NCI-H526 treated with DMSO at 0.1 percent for 48 hours (cell line): ENCODE measurements at places on chromosomes 1 and 21.

DNA sequence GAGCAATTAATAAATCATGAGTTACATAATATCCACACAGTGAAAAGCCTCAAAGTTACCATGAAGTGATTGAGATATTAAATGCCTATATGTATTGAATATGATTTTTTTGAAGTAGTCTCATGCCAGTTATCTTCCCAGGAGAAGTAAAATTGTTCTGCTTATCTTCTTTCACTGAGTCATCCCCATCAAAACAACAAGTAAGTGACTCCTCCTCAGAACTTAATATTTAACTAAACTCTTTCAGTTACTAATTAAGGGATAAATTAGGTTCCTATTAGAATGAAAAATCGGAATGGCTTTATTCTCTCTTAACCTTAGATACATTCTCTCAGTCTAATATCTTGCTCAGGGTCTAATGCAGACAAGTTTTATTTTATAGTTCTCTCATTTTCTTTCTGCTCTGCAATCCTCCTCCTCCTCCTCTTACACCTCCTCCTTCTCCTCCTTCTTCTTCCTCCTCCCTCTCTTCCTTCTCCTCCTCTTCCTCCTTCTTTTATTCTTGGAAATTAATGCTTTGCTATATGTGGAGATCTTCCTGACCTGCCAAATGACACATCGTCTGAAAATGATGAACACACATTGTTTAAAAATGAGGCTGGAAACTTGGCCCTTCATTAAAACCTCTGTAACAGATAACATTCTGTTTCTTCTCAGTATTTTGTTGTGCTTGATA lies 110.9 kb downstream of the RUNX1 start:
- DNase-seq, result no peak

GRCh38 chr1:22285549-22286396 lies 142.9 kb upstream of the WNT4 start:
- no peak for DNase-seq

DNA sequence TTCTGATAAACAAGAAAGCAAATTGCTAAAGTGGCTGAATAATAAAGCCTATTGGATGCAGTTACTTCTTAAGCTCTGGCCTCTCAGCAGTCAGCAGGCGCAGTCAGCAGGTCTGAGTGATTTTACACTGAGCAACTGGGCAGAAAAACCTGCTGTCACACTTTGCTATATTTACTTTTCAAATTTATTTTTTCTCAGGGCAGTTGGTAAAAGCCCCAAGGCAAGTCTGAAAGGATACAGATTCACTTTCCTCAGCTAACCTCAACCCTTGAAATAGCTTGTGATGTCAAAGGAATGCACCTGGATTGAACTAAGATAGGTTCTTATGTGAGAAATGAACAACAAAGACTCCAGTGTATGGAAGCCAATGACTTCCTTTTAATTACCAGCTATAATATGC lies 34.0 kb downstream of the ATP5PF start:
- DNase-seq, result no peak

DNA sequence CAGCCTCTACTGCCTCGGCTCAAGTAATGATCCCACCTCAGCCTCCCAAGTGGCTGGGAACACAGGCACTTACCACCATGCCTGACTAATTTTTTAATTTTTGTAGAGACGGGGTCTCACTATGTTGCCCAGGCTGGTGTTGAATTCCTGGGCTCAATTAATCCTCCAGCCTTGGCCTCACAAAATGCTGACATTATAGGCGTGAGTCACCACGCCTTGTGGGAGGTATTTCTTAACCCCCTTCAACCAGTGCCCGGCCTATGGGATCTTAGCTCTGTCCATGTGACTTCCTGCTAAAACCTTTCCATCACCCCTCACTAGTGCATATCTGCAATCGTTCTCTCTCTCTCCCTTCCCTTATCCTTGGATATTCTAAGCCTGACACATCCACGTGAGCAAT lies 86.4 kb downstream of the FOXD2 start:
- DNase-seq, result no peak

DNA sequence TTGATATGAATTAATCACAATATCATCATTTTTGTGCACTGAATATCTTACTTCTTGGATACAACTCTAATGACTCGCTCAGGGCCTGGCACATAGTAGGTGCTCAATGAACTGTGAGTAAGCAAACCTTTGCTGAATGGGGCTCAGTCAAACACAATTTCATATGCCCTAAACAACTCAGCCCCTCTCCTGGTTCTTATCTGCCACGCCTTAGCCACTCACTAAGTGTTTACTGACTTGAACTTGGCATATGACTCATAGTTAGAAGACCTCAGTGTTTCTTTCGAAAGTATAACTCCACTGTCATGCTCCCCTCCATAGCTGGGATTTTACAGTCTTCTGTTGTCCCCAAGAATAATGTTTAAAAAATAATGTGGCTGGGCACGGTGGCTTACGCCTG lies 4.8 kb upstream of the IFNLR1 start:
- no peak for DNase-seq

DNA sequence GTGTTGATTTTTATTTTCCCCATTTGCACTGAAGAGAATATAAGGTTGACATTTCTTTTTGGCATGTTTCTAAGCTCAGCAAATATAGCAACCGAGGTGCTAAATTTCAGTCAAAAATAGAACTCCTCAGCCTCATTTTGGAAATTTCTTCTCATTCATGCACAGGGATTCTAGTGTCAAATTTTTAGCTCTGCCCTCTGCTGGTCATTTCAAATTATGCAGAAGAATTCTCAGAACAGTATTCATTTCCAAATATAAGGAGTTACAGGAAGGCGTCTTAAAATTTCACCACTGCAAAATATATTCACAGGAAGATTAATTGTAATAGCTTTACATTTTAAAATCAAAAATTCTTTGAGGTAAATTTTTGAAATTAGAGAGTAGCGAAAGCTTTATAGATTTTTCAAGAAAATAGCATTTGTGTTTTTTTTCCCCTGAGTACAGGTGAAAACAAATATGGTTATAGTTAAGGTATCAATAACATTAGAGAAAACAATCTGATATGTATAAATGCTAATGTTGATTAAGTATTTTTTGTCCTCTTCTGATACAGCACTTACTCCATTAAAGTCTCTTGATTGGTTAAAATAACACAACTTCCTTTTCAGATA lies 57.9 kb downstream of the FMN2 start:
- peak; percentile 4 for DNase-seq

DNA sequence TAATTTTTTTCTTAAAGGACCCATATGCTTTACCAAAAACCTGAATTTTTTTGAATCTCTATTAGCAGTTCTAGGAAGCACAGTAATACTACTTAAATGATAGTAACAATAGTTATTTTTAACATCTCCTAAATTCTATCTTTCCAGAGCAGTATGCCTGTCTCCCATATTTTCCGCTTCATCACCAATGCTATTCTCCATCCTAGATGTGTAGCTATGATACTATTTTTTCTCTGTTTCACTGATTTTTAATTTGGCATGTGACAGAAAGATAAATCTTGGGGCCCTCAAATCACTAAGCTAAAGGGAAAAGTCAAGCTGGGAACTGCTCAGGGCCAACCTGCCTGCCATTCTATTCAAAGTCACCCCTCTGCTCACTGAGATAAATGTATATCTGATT lies 102.3 kb upstream of the HMCN1 start:
- DNase-seq, result no peak

GRCh38 chr1:168164771-168165170 lies 14.0 kb upstream of the TIPRL start:
- no peak for DNase-seq

GRCh38 chr1:21904704-21905520 lies 32.2 kb downstream of the HSPG2 start:
- no peak for DNase-seq

GRCh38 chr1:100706856-100707255 lies 12.7 kb upstream of the VCAM1 start:
- DNase-seq, result no peak

GRCh38 chr1:88780485-88780884 lies 96.4 kb downstream of the PKN2 start:
- DNase-seq, result no peak

GRCh38 chr1:153770797-153771196 lies 4.4 kb upstream of the SLC27A3 start:
- peak; percentile 28 for DNase-seq

GRCh38 chr1:232101231-232101630 lies 474.6 kb downstream of the DISC1 start:
- DNase-seq, result no peak

- no peak for DNase-seq
These were observed 5.0 kb downstream of the STX12 start for GRCh38 chr1:27778056-27778455.

DNA sequence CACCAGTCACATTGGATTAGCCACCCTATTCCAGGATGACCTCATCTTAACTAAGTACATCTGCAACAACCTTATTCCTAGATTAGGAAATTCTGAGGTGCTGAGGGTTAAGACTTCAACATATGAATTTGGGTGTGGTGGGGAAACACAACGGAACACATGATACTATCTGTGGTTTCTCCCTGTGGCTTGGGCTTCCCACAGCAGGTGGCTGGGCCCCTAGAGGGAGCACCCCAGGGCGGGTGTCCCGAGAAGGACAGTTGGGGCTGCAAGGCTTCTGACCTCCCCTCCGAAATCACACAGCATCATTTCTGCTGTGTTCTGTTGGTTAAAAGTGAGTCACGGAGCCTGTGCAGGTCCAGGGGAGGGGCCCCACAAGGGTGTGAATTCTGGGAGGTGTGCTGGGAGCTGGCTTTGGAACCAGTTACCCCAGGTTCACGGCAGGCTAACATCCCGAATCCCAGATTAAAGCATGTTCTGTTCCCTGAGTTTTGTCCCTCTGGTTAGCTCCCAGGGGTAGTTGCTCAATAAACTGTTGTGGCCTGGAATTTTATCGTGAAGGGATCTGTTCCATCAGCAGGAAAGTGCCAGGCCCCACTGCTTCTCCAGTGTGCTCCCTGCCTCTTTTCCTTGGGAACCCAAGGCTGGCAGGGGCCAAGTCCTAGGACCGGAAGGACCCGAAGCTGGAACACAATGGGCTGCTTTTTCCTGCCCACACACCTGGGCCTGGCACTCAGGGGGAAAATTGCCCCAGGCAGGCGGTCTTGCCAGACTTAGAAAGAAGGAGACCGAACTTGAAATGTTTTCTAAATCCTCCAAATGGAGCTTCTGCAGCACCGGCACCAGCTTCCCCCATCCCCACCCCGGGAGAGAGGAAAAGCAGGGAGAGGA lies 154.0 kb upstream of the WNT4 start:
- DNase-seq, result no peak

- no peak for DNase-seq
These were observed 134.0 kb upstream of the IRF2BP2 start for GRCh38 chr1:234743791-234744611.

- no peak for DNase-seq
These were observed 47.5 kb upstream of the CSF3R start for GRCh38 chr1:36530261-36530660.

DNA sequence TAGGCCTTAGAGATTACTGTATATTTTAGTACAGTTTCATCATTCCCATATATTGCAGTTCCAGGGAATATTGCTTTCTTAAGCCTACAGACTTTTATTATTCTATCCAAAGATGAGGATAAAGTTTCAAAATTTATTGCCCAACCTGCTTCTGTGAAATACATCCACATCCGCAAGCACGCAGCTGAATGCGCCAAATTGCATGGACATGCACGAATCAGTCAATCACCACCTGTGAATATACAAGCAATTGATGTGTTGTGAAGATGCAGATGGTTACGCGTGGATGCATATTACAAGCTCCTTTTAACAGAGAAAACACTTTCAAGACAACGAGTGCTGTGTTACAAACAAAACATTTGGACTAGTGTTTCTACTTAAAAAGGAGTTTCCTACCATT lies 577.8 kb upstream of the PLXNA2 start:
- DNase-seq, result no peak

GRCh38 chr1:98766255-98766654 lies 104.7 kb downstream of the SNX7 start:
- DNase-seq, result no peak

DNA sequence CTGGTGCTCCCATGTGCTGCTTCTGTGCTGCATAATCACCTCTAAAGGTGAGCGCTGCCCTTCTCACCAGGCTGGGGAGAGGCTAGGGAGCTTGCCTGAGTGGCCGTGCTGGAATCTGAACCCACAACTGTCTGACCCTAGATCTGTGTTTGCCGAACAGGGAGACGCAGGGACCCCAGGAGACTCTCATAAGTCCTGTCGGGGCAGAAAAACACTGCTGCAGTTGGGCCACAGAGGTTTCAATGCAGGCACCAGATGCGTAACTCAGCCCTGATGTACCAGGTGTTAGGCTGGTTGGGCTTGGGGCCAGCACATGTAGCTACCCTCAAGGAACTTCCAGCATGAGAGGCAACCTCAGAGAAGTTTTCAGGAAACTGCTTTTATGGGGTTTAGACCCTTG lies 49.5 kb upstream of the DMRTB1 start:
- DNase-seq, result no peak

GRCh38 chr1:247448107-247448791 lies 9.7 kb downstream of the OR2B11 start:
- no peak for DNase-seq

DNA sequence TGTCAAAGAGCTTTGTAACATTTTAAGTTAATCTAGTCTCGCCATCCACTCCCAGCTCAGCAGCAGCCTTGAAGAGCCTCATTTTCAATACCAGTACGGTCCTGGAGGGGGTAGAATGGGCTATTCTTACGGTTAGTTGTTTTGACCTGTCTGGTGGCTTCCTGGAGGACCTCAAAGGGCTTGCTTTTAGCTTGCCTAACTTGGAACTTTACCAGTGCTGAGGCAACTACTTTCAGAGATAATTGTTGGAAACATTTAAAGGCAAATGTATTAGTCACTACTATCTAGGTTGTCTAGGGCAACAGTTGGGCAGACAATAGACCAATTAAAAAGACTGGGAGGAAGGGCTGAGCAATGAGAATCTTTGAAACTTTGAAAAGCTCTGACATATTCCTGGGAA lies 56.0 kb downstream of the TTLL7 start:
- DNase-seq, result no peak

DNA sequence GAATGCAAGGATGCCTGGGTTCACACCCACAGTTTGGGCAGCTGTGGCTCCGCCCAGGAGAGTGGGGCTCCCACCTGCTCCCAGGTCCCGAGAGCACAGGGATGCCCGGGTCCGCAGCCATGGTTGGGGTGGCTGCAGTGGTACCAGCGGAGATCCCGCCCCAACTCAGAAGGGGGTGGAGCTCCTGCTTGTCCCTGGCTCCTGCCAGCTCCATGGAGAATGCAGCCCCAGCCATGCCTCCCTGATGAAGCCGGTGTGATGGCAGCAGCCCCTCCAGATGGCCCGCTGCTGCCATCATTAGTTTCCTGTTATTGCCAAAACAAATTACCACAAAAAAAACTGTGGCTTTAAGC lies 113.1 kb upstream of the RUNX3 start:
- DNase-seq, result no peak

DNA sequence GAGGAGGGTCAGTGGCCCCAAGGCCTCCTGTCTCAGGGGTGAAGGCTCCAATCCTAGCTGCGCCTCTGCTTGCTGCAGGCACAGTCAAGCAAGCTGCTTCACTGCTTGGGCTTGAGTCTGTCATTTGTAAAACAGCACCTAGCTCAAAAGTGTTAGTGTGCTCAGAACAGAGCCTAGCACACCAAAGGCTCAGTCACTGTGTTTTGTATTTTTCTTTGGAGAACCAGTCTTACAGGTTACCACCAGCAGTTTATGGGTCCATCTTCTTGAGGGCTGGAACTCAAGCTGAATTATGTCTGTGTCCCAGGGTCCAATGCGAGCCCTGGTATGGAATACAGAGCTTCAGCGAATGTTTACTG lies 113.6 kb downstream of the DMRTB1 start:
- DNase-seq, result peak; percentile 67
